ENCODE measurements at places on chromosomes 7 and 10. TPM values are rescaled to one million over a fixed set of nuclear protein-coding genes. Genes with fewer than 3 reads are reported as not detected.
A peak's percentile ranks its signal among the peaks of the same experiment; 100 is the strongest.

DNA sequence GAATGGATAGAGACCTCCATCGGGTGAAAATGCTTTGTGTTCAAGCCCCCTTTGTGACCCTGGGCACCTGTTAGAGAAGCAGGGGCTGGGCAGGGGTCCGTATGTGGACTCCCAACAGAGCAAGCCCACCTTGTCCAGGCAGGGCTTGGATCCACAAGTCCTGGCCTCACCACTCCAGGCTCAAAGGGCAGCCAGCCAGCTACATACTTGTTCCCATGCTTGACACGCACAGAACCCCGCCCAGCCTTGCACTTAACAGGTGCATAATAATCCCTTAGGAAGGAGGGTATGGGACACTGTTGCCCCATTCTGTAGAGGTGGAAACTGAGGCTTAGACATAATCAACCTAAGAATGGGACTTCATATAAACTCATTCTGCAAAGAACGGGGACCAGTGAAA, 160.6 kb downstream of the PRKAG2 start:
- peaks cover 2% of the 10 kb centered on the region for H3K36me3 ChIP-seq
- H3K4me3 ChIP-seq, result no peak overlapping the region
- H3K27me3 ChIP-seq, result no peaks in the 10 kb centered on the region
- DNase-seq, result no peak
- peaks cover 7% of the 10 kb centered on the region for H3K4me1 ChIP-seq

GRCh38 chr10:938941-939678, 7.6 kb upstream of the LARP4B start:
- peaks cover 39% of the 10 kb centered on the region for H3K4me1 ChIP-seq
- peak overlapping the region; percentile 42 for H3K27ac ChIP-seq
- no peak for DNase-seq
- no peaks in the 10 kb centered on the region for H3K36me3 ChIP-seq
- no peaks in the 10 kb centered on the region for H3K27me3 ChIP-seq
- no peak overlapping the region for H3K4me3 ChIP-seq

Gene ZNF117
- 2.9 TPM for total RNA-seq

Gene LDB3
- 0.20 TPM for total RNA-seq

Gene STRIP2
- 7.9 TPM for total RNA-seq

Gene PRTFDC1
- total RNA-seq, result 2.8 TPM

DNA sequence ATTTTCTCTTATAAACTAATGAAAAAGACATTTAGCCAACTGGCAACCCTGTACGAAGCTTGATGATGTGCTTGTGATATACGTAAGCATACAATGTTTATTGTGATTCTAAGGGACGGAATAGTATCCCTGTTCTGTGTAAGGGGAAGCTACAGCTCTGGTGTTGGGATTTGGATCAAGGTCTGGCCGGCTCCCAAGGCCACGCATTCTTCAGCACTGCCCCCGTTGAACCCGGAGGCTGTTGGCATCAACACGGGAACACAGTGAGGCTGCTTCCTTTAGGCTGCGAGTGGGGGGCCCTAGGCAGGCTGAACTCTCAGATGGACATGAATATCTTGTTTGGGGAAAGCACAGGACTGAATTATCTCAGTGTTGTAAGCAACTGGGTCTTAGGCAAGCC, 180.6 kb downstream of the CAMK1D start:
- peaks cover 10% of the 10 kb centered on the region for H3K36me3 ChIP-seq
- no peaks in the 10 kb centered on the region for H3K27me3 ChIP-seq
- no peak overlapping the region for H3K27ac ChIP-seq
- DNase-seq, result no peak
- H3K4me1 ChIP-seq, result peaks cover 7% of the 10 kb centered on the region

DNA sequence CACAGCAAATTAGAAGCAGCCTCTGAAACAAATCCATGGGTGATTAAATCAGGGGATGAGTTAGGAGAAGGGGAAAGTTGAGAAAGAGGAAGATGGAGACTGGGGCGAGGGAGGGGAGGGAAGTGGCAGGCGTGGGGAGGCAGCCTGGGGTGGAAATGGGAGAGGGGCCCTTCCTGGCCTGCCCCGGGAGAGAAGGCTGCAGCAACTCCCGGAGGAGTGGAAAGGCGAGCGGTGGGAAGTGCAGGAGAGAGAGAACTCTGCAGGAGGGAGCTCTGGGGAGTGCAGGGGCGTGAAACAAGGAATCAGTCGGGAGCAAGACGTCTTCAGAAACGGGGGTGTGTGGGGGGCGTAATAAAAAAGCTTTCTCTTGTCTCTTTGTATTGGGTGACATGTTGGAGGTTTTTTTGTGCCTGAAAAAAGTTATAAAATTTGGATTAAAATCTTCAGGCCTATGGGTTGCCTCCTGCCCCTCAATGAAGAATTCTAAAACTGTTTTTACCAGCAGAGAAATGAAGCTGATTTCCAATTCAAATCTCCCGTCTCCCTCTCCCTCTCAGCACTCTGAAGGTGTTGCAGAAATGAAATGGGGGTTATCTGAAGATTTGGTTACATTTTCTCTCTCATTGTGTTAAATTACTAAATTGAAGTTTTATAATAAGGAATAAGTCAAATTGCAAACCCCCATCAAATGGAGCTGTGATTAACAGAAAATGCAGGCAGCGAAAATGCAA, 4.7 kb upstream of the UNCX start:
- no peak for DNase-seq
- no peaks in the 10 kb centered on the region for H3K36me3 ChIP-seq
- H3K4me1 ChIP-seq, result peaks cover 15% of the 10 kb centered on the region

GRCh38 chr10:83871187-83872081, 267.9 kb upstream of the GHITM start:
- H3K27me3 ChIP-seq, result no peaks in the 10 kb centered on the region
- no peak overlapping the region for H3K4me3 ChIP-seq
- H3K4me1 ChIP-seq, result no peaks in the 10 kb centered on the region
- no peaks in the 10 kb centered on the region for H3K36me3 ChIP-seq

- DNase-seq, result no peak
- peaks cover 96% of the 10 kb centered on the region for H3K27me3 ChIP-seq
- H3K36me3 ChIP-seq, result no peaks in the 10 kb centered on the region
These were observed 12.9 kb upstream of the HOXA13 start for GRCh38 chr7:27212497-27213432.

Gene LRRN3
- total RNA-seq, result 89.3 TPM

DNA sequence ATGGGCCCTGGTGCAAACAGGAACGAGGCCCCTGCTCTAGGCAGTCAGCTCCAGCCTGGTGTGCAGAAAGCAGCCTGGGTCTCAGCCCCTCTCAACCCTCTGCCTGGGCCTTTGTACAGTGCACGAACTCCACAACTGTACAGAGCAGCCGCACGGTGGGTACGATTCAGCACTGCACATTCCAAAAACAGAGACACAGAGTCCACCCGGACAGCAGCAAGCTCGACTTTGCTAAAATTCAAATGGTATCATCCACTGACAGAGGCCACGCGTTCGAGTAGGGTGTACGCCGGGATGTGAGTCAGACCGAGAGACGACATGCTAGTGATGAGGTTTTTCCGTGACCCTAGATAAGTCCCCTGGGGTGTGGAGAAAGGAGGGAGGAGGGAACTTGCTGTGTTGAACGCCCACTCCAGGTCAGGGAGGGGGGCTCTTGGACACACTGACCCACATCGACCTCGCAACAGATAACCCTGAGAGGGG, 65.6 kb upstream of the PDGFA start:
- peak overlapping the region; percentile 95 for H3K27ac ChIP-seq
- peak; percentile 71 for DNase-seq
- H3K36me3 ChIP-seq, result peaks cover 66% of the 10 kb centered on the region
- H3K27me3 ChIP-seq, result no peaks in the 10 kb centered on the region
- H3K4me1 ChIP-seq, result peaks cover 36% of the 10 kb centered on the region

DNA sequence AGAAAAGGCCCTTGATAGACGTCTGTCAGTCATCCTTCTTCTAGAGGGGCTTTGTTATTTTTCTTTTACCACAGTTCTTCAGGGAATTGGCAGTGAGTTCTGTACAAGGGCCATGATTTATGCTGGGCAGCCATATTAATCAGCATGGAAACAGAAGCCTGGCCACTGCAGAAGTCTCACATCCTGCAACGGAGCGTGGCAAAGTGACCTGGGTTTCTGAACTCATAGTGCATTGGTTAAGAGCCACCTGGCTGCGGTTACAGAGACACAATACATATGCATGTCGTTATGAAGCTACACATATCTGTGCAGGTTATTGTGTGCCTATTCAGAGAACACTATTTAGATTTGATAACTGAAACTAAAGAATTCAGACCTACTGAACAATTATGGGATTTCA, 419.4 kb upstream of the CELF2 start:
- peaks cover 7% of the 10 kb centered on the region for H3K27me3 ChIP-seq
- no peak for DNase-seq

- no peak overlapping the region for H3K27ac ChIP-seq
- DNase-seq, result no peak
- H3K36me3 ChIP-seq, result no peaks in the 10 kb centered on the region
- H3K4me1 ChIP-seq, result no peaks in the 10 kb centered on the region
These were observed 232.5 kb upstream of the YAE1 start for GRCh38 chr7:39333701-39334100.

DNA sequence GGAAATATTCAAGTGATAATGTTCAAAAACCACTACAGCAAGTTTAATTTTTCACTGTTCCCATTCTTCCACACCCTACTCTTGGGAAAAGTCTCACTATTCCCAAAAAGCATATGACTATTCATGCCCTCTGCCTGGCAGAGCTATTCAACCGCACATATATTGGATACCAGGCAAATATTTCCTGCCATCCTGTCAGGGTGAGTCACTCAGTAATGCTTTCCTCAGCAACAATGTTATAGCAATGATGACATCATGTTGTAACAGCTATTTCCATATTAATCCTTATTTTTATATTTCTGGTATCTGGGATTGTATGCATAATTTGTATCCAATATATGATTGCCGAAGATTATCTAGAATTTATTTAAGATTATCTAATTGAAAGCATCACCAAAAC, 114.0 kb upstream of the PLXDC2 start:
- no peak for DNase-seq
- peaks cover 4% of the 10 kb centered on the region for H3K36me3 ChIP-seq
- no peaks in the 10 kb centered on the region for H3K27me3 ChIP-seq
- H3K4me3 ChIP-seq, result no peak overlapping the region
- H3K4me1 ChIP-seq, result no peaks in the 10 kb centered on the region
- no peak overlapping the region for H3K27ac ChIP-seq

Gene DUS4L
- total RNA-seq, result 15.3 TPM

DNA sequence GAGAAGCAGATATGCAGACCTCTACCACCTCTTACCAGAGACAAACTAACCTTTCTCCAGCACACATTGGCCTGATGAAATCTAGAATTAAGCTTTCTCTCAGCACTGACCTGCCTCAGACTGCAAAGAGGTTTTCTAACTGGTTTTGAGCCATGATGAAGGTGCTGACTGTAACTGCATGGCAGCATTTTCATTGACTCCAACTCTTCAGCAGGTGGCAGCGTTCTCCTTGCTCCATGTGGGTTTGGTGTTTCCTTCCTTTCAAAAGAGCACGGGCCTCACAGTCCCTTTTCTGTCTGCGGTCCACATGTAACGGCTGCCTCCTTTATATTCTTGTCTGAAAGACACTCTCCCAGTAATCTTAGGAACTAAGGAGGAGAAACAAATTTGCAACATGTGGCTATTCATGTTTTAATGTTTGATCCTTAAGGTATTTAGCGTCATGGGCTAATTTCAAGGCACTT, 12.6 kb downstream of the KLLN start:
- H3K4me1 ChIP-seq, result peaks cover 4% of the 10 kb centered on the region
- DNase-seq, result peak; percentile 31
- no peaks in the 10 kb centered on the region for H3K27me3 ChIP-seq

DNA sequence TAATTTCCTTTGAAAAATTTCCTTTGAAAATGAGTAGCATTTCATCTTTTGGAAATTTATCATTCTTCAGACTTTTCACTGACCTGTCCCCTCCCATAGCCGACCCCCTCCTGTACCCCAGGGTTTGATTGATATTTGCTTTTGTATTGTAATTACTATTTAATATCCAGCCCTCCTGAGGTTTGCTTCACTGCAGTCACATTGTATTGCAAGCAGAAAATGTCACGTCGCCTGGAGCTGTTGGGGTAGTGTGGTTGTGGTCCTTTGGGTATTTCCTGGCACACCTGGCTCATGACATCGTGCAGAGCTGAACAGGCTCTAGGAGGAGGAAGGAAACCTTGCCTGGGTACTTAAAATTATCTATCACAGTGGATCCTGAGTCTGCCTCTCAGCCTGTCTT, 116.1 kb downstream of the INSYN2A start:
- H3K27ac ChIP-seq, result no peak overlapping the region
- H3K27me3 ChIP-seq, result no peaks in the 10 kb centered on the region
- H3K36me3 ChIP-seq, result no peaks in the 10 kb centered on the region
- no peak for DNase-seq
- H3K4me1 ChIP-seq, result no peaks in the 10 kb centered on the region

DNA sequence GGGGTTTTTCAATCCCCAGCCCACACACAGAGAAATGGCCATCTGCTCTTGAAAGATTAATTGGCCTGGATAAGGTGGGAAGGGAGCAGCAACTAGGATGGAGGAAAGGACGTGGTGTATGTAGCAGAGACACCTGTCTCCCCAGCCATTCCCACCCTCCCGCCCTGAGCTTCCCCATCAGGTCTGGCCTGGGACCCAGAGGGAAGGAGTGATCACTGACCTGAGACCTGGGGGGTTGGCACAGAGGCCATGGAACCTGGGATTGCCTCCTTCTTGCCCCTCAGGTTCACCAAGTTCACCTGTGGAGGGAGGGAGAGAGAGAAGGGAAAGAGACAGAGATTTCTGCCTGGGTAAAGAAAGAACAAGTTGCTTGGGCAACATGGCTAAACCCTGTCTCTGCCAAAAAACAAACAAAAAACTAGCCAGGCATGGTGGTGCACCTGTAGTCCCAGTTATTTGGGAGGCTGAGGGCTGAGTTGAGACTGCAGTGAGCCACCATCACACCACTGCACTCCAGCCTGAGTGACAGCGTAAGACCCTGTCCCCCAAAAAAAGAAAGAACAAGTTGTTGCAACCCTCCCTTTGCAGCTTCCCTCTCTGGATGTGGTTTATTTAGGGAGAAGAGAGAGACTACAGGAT, 11.3 kb upstream of the TRPV6 start:
- H3K27me3 ChIP-seq, result peaks cover 3% of the 10 kb centered on the region
- no peaks in the 10 kb centered on the region for H3K4me1 ChIP-seq
- H3K27ac ChIP-seq, result no peak overlapping the region

DNA sequence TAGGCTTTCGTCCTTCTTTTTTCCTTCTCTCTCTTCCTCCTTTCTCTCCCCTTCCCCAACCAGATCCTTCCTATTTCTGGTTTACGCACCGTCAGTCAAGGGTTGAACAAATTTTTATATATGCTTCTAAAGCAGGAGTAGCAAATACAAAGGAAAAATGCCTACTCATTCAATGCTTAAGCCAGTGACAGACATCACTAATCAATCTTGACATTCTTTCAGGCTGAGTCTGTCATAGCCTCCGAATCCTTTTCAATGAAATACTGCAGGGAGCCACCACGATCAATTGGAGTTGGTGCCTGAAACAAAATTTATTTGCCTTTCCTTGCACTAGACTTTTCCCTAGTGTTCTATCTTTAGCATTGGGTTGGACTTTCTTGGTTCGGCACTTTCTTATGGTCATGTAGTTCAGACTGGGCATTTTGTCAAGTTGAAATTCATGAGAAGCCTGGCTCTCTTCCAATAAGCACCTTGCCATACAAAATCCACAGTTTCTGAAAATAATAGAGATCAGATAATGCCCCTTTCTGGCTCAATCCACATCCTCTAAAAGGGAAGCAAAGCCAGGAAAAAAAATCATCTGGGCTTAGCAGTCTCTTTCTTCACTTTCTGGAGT, 239.5 kb upstream of the PLXNA4 start:
- peaks cover 18% of the 10 kb centered on the region for H3K36me3 ChIP-seq
- H3K27ac ChIP-seq, result no peak overlapping the region
- DNase-seq, result no peak
- no peaks in the 10 kb centered on the region for H3K27me3 ChIP-seq
- no peaks in the 10 kb centered on the region for H3K4me1 ChIP-seq

GRCh38 chr7:70153933-70154332, 555.7 kb downstream of the AUTS2 start:
- no peaks in the 10 kb centered on the region for H3K4me1 ChIP-seq
- DNase-seq, result no peak
- H3K4me3 ChIP-seq, result no peak overlapping the region

GRCh38 chr7:36188266-36188665, 35.2 kb downstream of the EEPD1 start:
- no peak overlapping the region for H3K4me3 ChIP-seq
- H3K4me1 ChIP-seq, result peaks cover 2% of the 10 kb centered on the region

Gene PLEKHS1
- total RNA-seq, result not detected

Gene DNAJB12
- 25.2 TPM for total RNA-seq

All from activated naive CD8-positive, alpha-beta T cell treated with anti-CD3 and anti-CD28 coated beads for 36 hours (primary cell).